ENCODE measurements at places on chromosomes 2 and 18.
A peak's percentile ranks its signal among the peaks of the same experiment; 100 is the strongest.

DNA sequence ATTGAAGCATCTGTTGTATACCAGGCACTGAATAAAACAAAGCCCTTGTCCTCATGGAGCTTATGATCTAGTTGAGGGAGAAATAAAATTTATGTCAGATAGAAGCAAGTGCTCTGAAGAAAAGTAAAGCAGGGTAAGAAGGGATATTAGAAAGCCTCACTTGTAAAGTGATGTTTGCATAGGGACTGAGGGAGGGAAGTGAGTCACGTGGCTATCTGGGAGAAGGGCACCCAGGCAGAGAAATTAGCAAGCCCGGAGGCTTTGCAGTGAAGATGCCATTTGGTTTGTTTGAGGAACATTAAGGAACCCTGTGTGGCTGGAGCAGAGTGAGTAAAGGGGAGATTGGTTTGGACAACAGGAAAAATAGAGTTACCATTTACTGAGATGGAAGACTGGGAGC lies 52.1 kb downstream of the RBBP8 start:
- DNase-seq = no peak

DNA sequence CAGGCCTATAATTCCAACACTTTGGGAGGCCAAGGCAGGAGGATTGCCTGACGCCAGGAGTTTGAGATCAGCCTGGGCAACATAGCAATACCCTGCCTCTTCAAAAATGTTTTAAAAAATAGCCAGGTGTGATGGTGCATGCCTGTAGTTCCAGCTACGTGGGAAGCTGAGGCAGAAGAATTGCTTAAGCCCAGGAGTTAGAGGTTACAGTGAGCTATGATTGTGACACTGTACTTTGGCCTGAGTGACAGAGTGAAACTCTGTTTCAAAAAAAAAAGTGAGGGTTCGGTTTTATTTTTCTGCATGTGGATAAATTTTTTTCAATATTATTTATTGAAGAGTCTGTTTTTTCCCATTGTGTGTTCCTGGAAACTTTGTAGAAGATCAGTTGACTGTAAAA lies 208.1 kb downstream of the SLC4A3 start:
- no peak for DNase-seq

DNA sequence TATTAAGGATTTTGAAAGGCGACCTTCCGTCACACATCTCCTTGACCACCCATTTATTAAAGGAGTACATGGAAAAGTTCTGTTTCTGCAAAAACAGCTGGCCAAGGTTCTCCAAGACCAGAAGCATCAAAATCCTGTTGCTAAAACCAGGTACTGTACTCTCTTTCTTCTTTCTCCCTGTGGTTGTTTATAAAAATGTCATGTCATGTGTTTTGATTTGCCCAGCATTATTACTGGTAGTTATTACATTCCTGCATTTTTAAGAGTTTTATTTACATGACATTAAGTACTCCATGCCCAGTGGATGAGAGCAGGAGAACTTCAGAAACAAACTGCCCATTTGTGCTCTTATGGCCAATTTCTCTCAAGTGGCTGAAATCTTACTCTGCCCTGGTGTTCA lies 191.3 kb downstream of the MYO3B start:
- no peak for DNase-seq

DNA sequence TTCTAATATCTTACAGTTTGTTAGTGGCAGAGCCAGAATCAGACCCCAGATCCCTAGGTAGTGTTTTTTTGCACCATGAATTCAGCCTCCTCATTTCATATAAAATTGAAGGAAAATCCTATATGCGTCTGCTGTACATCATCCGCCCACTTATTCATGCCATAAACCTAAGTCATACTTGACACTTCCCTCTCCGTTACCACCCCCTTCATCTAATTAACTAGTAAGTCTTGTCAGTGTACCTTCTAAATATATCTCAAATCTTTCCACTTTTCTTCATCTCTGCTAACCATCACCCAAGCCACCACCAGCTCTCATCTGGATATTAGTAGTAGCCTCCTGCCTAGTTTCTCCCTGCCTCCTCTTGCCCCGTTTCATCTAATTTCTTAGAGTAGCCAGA lies 248.7 kb upstream of the SIX3 start:
- no peak for DNase-seq

- DNase-seq = peak; percentile 93
Measured at GRCh38 chr2:393711-394696, 106.1 kb upstream of the ALKAL2 start.

GRCh38 chr18:50441501-50441900 lies 66.7 kb downstream of the SKA1 start:
- no peak for DNase-seq

DNA sequence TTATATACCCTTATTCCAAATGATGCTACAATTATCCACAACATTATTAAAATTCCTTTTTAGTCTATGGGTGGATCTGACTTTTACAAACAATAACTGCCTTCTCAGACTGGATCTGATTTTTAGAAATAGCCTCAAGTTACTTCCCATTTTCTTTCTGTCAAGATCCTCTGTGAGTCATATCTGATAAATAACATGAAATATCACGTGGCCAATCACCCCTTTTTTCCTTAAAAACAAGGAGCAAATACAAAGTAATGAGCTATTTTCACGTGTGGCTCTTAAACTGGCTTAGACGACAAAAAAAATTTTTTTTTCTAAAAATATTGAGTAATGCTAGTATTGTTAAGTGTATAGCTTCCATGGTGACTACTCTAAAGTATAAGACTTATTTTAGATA lies 6.7 kb downstream of the PELI1 start:
- DNase-seq = no peak

GRCh38 chr2:40450796-40451430 lies 977 bp downstream of the SLC8A1 start:
- DNase-seq = peak; percentile 52

DNA sequence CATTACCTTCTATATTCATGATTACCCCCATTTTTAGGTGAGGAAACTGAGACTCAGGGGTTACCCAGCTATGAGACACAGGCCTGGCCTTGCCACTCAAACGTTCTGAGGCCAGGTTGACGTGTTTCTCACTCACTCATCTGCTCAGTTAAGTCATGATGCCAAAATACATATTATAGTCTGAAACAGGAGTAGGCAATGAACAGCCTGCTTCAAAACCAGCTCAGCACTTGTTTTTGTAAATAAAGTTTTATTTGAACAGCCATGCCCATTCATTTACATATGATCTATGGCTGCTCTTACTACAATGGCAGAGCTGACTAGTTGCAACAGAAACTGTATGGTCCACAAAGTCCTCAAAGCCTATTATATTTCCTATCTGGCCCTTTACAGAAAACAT lies 74.1 kb upstream of the SMAD2 start:
- DNase-seq = no peak

- no peak for DNase-seq
Measured at GRCh38 chr2:176193048-176193447, 4.6 kb downstream of the HOXD1 start.

GRCh38 chr18:31744321-31745067 lies 16.2 kb downstream of the SLC25A52 start:
- no peak for DNase-seq

DNA sequence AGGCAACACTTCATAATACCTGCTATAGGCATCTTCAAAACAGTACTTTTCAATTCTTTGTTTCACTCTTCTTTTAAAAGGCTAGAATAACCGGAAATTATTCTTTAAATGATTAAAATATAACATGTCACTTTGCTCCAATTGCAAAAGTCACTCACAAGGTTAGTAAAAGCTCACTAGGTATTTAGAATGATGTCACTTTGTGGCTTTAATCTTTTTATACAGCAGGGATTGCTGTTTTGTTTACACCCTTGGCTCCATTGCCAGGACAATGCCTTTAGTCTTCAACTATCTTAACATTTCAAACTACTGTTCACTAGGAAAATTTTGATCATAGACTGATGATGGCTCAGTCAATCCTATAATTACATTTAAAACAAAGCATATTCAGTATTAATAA lies 157.1 kb downstream of the BAZ2B start:
- no peak for DNase-seq

- DNase-seq = no peak
Measured at GRCh38 chr2:98367721-98368120, 21.5 kb downstream of the CNGA3 start.

DNA sequence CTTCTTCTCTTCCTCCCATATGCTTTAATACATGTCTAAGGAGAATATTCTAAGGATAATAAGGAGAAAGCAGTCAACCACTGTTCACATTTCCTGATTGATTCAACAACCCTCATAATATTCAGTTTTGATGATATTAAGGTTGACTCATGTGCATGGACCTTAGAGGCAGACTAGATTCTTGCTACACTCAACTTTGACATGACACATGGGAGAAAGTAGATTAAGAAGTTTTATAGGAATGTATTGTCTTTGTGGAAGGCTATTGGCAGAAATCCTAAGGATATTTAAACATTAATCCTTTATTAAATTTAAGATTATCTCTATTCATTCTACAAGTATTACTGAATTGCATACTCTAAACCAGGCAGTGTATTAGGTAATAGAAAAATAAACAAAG lies 309.1 kb upstream of the CYRIA start:
- DNase-seq = no peak

DNA sequence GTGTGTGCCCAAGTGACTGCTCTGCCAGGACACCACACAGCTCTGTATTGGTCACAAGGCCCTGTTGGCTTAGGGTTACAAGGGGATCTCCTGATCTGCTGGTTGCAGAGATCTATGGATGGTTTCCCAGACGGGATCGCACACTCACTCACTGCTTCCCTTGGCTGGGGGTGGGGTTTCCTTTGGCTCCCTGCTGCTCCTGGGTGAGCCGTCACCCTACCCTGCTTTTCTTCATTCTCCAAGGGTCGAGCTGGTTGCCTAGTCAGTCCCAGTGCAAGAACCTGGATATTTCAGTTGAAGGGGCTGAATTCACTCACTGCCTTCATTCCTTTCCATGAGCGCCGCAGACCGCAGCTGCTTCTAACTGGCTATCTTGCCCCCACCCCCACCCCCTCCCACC lies 56.3 kb downstream of the GTF3C3 start:
- no peak for DNase-seq

- no peak for DNase-seq
Measured at GRCh38 chr2:16321872-16322271, 343.8 kb downstream of the CYRIA start.

GRCh38 chr2:176555112-176555511 lies 285.9 kb downstream of the MTX2 start:
- no peak for DNase-seq

GRCh38 chr2:66084948-66085590 lies 349.9 kb upstream of the MEIS1 start:
- peak; percentile 7 for DNase-seq
